ENCODE measurements at places on chromosomes 2 and 18.
A peak's percentile ranks its signal among the peaks of the same experiment; 100 is the strongest.

- H3K4me3 ChIP-seq: no peak overlapping the region
- H3K27ac ChIP-seq: no peak overlapping the region
- no peaks in the 10 kb centered on the region for H3K36me3 ChIP-seq
- peak; percentile 36 for DNase-seq
- H3K4me1 ChIP-seq: no peaks in the 10 kb centered on the region
- H3K27me3 ChIP-seq: no peaks in the 10 kb centered on the region
Observed at GRCh38 chr2:112006076-112006410, 49.0 kb upstream of the TMEM87B start.

- peak; percentile 71 for DNase-seq
- no peak overlapping the region for H3K4me3 ChIP-seq
- H3K4me1 ChIP-seq: peaks cover 38% of the 10 kb centered on the region
Observed at GRCh38 chr2:74843899-74844298, 10.0 kb downstream of the HK2 start.

DNA sequence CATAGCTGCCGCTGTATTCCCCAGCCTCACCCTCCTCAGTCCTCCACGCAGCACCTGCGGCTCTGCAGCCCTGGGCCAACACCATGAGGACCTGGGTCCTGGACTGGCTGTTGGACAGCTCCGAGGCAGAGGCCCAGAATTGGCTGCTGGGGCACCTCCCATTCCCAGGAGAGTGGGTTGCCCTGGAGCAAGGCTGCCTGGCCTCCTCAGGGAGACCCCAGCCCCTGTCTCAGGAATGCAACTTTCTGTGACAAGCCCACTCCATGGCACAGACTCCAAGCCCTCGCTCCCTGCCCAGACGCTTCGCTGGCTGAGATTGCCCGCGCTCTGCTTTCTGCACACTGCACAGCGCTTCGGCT, 33.0 kb downstream of the CYP26B1 start:
- no peaks in the 10 kb centered on the region for H3K27me3 ChIP-seq
- no peak for DNase-seq
- no peaks in the 10 kb centered on the region for H3K36me3 ChIP-seq
- H3K4me3 ChIP-seq: no peak overlapping the region

DNA sequence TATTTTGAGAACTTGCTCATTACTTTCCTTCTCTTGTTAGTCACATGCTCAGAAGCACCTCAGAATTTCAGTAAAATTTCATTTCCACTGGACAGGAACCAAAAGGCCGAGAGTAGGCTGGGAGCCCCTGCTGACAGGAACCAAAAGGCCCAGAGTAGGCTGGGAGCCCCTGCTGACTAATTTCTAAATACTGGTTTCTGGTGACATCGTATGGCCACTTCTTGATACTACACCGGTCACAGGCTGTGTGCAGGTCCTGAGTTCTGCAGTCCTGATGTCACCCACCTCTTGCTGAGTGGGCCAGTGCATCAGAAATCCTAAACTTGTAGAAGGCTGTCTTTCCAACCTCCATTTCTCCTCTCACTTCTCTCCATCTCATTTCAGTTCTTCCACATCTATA, 17.7 kb upstream of the EN1 start:
- H3K27ac ChIP-seq: no peak overlapping the region
- H3K27me3 ChIP-seq: peaks cover 16% of the 10 kb centered on the region
- H3K4me1 ChIP-seq: no peaks in the 10 kb centered on the region
- no peak for DNase-seq
- no peak overlapping the region for H3K4me3 ChIP-seq
- no peaks in the 10 kb centered on the region for H3K36me3 ChIP-seq

DNA sequence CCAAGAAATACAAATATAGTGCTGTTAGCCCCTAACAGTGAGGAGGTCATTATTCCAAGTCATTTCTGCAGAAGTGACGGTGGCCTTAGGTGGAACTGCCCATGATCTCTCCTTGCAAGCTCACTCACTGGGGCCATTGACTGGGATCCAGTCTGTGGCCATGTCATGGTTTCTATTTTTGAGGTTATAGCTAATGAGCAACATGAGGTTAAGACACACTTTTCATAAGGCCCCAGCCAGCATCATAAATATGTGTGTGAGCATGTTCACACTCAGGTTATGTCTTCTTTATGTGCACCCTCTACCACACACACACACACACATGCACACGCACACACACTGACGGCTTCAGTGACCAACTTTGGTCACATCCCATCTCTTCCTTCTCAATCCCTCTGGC, 484 bp downstream of the AFF3 start:
- no peaks in the 10 kb centered on the region for H3K36me3 ChIP-seq
- no peak for DNase-seq
- no peaks in the 10 kb centered on the region for H3K27me3 ChIP-seq
- H3K27ac ChIP-seq: no peak overlapping the region

DNA sequence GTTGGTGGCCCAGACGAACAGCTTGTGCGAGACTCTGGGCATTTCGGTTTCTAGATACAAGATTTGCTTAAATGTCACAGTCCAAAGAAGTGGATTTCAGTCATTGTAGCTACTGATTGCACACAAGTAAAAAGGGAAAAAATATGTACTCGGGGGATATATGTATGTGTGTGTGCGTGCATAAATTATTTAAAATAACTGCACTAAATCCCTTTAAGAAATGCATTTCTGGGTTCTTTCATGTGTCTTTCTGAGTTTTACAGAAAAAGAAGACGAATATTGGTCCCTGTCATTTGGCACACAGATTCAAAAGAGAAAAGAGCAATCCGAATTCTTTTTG, 2.1 kb upstream of the EPHA4 start:
- H3K36me3 ChIP-seq: no peaks in the 10 kb centered on the region
- peaks cover 9% of the 10 kb centered on the region for H3K4me1 ChIP-seq
- H3K27me3 ChIP-seq: peaks cover 14% of the 10 kb centered on the region
- peak overlapping the region; percentile 72 for H3K4me3 ChIP-seq

DNA sequence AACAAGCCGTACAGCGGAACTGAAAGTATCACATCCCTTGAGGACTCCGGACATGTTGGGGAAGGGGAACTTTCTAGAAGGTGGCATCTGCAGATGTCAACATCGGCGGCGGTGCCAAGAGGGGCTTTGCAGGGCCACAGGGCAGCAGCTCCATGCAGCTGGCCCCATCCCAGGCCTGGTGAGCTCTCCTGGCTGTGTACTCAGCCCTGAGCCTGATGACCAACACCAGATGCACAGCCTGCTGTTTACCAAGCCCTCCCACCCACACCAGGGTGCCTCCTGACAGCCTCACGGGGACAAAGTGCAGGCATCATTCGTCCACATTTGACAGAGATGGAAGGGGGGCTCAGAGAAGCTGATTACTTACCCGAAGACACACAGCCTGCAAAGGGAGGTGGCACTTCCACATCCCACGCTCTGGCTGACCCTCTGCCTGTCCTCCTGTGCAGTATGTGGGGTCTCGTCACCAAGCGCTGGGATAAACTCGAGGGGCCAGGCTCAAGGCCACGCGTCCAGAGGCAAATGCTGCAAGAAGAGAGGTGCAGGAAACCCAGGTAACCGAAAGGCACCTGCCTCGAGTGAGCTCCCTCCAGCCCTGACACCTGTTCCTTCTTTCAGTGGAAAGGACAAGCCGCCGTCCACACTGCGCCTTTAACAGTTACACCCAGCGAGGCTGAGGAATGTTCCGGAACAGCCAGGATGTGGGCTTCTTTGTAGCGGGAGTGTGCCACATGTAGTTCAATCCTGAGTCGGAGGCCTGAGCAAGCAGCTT, 69.0 kb upstream of the ASAP2 start:
- DNase-seq: no peak
- H3K4me3 ChIP-seq: no peak overlapping the region
- no peaks in the 10 kb centered on the region for H3K27me3 ChIP-seq
- no peaks in the 10 kb centered on the region for H3K36me3 ChIP-seq
- no peak overlapping the region for H3K27ac ChIP-seq

DNA sequence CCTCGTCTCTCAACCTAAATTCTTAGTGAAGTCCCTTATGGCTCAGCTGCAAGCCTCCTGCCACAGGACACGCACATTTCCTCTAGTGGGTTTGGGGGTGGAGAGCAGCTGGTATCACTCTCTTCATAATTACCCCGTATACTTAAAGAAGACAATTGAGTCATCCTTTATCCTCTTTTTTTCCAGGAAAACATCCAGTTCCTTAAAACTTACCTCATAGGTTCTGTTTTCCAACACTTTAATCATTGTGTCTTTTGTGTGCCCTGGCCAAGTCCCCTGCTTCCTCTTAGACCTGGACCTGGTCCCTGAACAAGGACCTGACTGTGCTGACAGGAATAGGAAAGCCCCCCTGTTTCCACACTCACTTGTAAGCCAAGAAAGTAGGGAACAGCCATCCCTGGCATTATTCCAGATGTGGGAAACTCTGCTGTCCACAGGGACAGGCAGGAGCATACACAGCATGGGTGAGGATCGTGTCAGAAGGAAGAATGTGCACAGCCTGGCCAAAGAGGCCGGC, 42.3 kb upstream of the MYO1B start:
- peak; percentile 58 for DNase-seq
- peaks cover 8% of the 10 kb centered on the region for H3K4me1 ChIP-seq
- no peak overlapping the region for H3K4me3 ChIP-seq
- H3K27me3 ChIP-seq: no peaks in the 10 kb centered on the region
- no peaks in the 10 kb centered on the region for H3K36me3 ChIP-seq

DNA sequence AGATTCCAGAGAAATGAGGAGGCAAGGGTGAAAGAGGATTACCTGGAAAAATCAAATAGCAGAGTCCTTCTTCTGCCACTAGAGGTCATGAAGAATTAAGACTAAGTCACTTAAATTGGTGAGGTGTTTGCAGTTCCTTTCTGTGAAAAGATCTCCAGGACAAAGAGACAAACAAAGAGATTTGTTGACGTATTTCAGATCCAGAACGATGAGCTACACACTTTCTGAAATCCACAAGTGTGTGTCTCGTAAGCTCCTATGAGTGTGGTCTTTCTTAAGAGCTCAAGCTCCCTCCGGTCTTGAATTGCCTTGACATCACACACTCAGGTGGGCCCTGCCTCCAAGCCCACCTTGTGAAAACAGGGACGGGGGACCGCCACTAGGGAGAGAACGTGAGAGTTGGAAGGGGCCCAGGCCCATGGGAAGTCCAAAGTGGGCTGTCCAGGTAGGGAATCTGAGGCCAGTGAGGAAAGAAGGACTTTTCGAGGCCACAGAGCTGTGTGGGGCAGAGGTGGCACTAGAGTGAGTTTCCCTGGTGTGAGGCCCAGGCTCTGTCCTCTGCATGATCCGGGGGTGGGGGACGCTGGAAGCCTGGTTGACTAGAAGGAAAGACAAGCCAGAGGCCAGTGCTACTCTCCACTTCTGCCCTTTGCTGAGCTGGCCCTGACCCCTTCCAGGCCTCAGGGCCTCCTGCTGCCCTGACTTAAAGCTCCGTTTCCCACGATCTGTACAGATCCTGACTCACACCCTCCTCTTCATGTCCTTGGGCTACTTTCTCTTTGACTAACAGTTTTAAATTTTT, 168.1 kb upstream of the NCK2 start:
- peaks cover 11% of the 10 kb centered on the region for H3K27me3 ChIP-seq
- H3K27ac ChIP-seq: no peak overlapping the region
- peak; percentile 39 for DNase-seq
- H3K36me3 ChIP-seq: no peaks in the 10 kb centered on the region
- no peak overlapping the region for H3K4me3 ChIP-seq

DNA sequence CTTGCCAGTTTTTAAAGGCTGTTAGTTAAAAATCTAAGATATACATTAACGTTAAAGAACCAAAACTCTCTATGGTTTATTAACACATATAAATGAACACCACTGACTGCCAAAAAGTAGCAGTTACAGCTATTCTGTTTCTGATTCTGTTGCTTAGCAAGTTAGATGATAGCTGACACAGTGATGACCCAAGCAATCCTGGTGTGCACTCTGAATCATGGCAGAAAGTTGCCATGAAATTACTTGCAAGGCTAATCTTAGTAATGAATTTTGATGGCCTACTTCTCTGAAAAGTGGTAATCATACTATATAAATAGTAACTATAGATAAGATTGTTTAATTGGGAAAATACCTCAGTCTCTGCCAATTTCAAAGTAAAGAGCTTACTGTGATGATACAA, 57.7 kb downstream of the ROCK2 start:
- H3K4me3 ChIP-seq: no peak overlapping the region
- no peaks in the 10 kb centered on the region for H3K4me1 ChIP-seq
- peak; percentile 35 for DNase-seq
- no peaks in the 10 kb centered on the region for H3K27me3 ChIP-seq
- peaks cover 9% of the 10 kb centered on the region for H3K36me3 ChIP-seq

DNA sequence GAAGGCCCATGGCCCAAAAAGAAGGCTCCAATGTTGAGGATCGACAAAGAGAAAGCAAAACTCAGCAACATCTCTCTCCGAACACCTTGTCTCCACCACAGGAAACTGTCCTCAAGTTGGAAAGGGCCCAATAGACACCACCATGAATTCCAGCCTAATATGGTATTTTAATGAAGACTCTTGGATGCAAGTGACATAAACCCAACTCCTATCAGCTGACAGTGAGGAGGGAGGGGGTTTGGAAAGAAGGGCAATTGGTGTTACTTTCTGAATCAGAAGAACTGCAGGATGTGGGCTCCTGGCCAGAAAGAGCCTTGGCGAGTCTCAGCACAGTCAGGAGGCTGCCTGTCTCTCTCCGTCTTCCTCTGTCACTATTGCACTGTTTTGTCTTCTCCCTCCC, 40.3 kb upstream of the SIGLEC15 start:
- H3K36me3 ChIP-seq: no peaks in the 10 kb centered on the region
- no peak for DNase-seq

DNA sequence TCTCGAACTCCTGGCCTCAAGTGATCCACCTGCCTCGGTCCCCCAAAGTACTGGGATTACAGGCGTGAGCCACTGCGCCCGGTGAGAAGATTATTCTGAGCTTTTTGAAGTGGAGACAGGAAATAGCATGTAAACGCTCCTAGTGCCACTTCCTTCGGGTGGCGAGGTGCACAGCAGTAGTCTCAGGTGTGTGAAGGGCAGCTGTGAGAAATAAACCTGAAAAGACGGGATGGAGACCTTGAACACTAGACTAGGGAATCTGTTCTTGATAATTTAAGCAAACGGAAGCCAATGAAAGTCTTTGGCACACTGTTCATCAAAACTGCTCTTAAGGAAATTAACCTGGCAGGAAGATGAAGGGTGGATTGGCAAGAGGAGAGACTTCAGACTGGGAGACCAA, 439 bp upstream of the PLEKHH2 start:
- peaks cover 11% of the 10 kb centered on the region for H3K4me1 ChIP-seq
- H3K27me3 ChIP-seq: peaks cover 3% of the 10 kb centered on the region
- DNase-seq: no peak
- H3K27ac ChIP-seq: no peak overlapping the region
- H3K36me3 ChIP-seq: no peaks in the 10 kb centered on the region
- H3K4me3 ChIP-seq: peak overlapping the region; percentile 58

GRCh38 chr2:2671826-2672225, 340.8 kb upstream of the MYT1L start:
- no peaks in the 10 kb centered on the region for H3K27me3 ChIP-seq
- no peaks in the 10 kb centered on the region for H3K36me3 ChIP-seq

- H3K27me3 ChIP-seq: no peaks in the 10 kb centered on the region
- no peak for DNase-seq
- no peaks in the 10 kb centered on the region for H3K36me3 ChIP-seq
- no peak overlapping the region for H3K27ac ChIP-seq
- no peak overlapping the region for H3K4me3 ChIP-seq
Observed at GRCh38 chr18:37553633-37554398, 11.8 kb downstream of the CELF4 start.

GRCh38 chr2:235988271-235989015, 179.7 kb downstream of the GBX2 start:
- no peaks in the 10 kb centered on the region for H3K36me3 ChIP-seq
- no peak for DNase-seq
- H3K27me3 ChIP-seq: no peaks in the 10 kb centered on the region
- no peaks in the 10 kb centered on the region for H3K4me1 ChIP-seq
- H3K4me3 ChIP-seq: no peak overlapping the region

Measured in astrocyte (in vitro differentiated cells and primary cell).